ENCODE measurements at places on chromosomes 6 and 20. TPM values are rescaled to one million over a fixed set of nuclear protein-coding genes. Genes with fewer than 3 reads are reported as not detected.

SOX18 gene
- polyA plus RNA-seq, result not detected

BCAS4 gene
- polyA plus RNA-seq, result 118 TPM

SLC52A3 gene
- polyA plus RNA-seq, result not detected

SMIM26 gene
- polyA plus RNA-seq, result 202 TPM

C6orf141 gene
- polyA plus RNA-seq, result not detected

KIAA0408 gene
- 0.76 TPM for polyA plus RNA-seq

Measured in IgD-negative memory B cell (primary cell).